ENCODE measurements at places on chromosomes 1 and 21. TPM values are rescaled to one million over a fixed set of nuclear protein-coding genes. Genes with fewer than 3 reads are reported as not detected.

Gene ROR1
- polyA plus RNA-seq, result not detected

Gene AMY1C
- not detected for polyA plus RNA-seq

Gene LCE1D
- not detected for polyA plus RNA-seq

Gene ZNF648
- polyA plus RNA-seq, result 0.13 TPM

Gene HTR6
- 0.13 TPM for polyA plus RNA-seq

Gene ANKRD13C
- 19.1 TPM for polyA plus RNA-seq

Gene ZSWIM5
- polyA plus RNA-seq, result 0.33 TPM

Gene MIS18A
- 13.8 TPM for polyA plus RNA-seq

DNA sequence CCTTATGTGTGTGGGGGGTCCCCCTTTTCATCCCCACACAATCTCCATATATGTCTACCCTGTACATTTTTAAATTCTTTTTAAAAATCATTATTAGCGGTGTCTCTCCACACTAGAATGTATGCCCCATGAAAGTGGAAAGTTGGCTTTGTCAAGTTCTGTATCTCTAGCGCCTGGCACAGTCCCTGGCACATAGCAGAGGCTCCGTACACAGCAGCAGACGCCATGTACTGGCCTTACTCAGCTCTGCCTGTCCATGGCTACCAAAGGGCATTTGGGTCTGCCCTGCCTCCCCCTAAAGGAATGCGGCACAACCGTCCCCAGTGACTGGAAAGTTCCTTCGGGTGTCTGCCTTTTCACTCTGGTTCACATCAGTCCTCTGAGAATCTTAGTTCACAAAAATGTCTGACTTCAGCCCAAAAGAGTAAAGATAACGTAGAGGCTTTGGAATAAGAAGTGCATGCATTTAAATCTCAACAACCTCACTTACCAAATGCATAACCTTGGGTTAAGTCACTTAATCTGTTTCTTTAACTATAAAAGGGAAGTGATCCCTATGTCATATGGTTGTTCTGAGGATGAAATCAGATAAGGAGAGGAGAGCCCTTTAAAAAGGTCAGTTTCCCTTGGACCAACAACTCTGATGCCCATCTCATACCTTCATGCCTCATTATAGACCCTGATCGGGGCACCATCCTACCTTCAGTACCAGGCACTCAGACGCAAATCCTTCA is 61.1 kb downstream of the CD46 start:
- H3K27ac ChIP-seq, result no peak overlapping the region
- no peak overlapping the region for H3K4me3 ChIP-seq
- no peaks in the 10 kb centered on the region for H3K27me3 ChIP-seq
- H3K4me1 ChIP-seq, result peaks cover 28% of the 10 kb centered on the region
- peaks cover 93% of the 10 kb centered on the region for H3K36me3 ChIP-seq
- no peak for DNase-seq

- no peaks in the 10 kb centered on the region for H3K27me3 ChIP-seq
- no peak overlapping the region for H3K4me3 ChIP-seq
- no peak overlapping the region for H3K27ac ChIP-seq
- H3K4me1 ChIP-seq, result no peaks in the 10 kb centered on the region
- H3K36me3 ChIP-seq, result no peaks in the 10 kb centered on the region
Measured at GRCh38 chr1:38210021-38210894, 163.7 kb upstream of the POU3F1 start.

DNA sequence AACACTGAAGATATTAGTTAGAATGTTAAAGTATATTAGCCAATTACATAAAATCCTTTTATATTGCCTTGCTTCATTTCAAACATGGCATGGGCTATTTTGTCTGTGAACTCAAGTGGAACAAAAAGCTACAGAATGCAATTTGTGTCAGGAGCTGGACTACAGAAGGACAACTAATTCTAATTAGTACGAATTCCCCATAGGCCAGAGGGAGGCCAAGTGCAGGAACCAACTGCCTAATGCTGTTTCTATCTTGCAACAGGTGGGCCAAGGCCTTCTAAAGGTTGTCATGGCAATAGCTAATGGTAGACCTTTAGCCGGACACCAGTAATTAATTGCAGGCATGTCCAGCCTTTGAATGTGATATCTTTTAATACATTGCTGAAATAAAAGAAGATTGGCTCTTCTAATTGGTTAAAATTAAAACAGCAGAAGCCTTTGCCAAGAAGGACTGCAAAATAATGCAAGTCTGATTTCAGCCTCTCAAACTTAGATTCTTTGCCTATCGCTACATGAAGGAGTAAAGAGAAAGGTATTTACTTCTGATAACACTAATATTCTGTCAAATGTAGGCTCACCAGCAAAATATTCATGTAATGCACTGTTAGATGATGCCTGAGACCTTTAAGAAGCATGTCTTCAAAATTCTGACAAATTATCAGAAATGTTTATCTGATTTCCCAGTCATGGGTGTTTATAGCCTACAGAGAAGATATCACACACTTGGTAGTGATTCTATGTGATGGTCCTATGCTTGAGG is 232.1 kb downstream of the LMO4 start:
- H3K27ac ChIP-seq, result no peak overlapping the region
- no peaks in the 10 kb centered on the region for H3K4me1 ChIP-seq
- DNase-seq, result no peak
- H3K27me3 ChIP-seq, result no peaks in the 10 kb centered on the region
- H3K36me3 ChIP-seq, result no peaks in the 10 kb centered on the region
- no peak overlapping the region for H3K4me3 ChIP-seq

DNA sequence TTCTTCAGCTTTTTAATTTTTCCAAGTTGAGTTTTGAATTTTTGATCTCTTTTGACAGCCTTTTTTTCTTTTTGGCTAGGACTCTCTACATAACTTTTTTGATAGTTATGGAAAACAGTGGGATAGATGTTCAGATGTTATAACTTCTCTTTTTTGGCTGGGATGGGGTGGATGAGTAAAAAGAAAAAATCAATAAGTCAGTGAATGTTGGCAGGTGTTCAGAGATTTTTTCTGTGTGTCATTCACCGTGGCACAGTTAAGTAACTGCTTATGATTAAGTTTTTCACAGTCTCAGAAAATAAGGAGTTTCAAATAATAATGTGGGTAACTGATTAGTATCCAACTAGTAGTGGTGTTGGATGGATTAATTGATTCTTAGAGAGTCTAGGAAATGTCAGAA is 24.0 kb downstream of the HS2ST1 start:
- H3K4me1 ChIP-seq, result peaks cover 6% of the 10 kb centered on the region
- no peaks in the 10 kb centered on the region for H3K27me3 ChIP-seq
- no peak overlapping the region for H3K27ac ChIP-seq
- H3K36me3 ChIP-seq, result no peaks in the 10 kb centered on the region
- no peak overlapping the region for H3K4me3 ChIP-seq

GRCh38 chr1:228048659-228049298 is 33.7 kb upstream of the ARF1 start:
- no peak overlapping the region for H3K4me3 ChIP-seq
- H3K4me1 ChIP-seq, result no peaks in the 10 kb centered on the region
- no peaks in the 10 kb centered on the region for H3K36me3 ChIP-seq
- no peaks in the 10 kb centered on the region for H3K27me3 ChIP-seq
- no peak overlapping the region for H3K27ac ChIP-seq
- no peak for DNase-seq

DNA sequence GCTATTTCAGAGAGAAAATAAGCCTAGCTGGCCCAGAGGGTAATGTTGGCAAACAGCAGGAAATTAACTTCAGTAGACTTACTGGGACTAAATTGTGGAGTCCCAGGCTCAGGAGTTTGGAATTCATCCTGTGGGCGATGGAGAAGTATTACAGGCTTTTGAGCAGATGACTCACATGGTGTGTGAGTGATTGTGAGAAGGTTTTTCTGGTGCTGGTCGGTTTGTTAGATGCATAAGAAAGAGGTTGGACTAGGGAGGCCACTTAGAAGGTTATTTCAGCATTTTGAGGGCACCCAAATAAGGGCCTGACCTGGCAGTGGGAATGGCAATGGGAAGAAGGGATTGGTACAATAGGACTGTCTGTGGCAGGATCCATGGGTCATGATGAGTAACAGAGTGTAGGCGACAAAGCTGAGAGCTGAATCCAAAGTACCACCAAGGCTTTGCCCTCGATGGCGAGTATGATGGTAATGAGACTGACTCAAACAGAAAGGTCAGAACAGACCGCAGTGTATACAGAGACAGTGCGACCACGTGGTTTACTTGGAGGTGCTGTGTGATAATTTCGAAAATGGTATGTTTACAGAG is 69.2 kb upstream of the KIF26B start:
- H3K36me3 ChIP-seq, result no peaks in the 10 kb centered on the region
- H3K27ac ChIP-seq, result no peak overlapping the region
- H3K27me3 ChIP-seq, result no peaks in the 10 kb centered on the region
- DNase-seq, result no peak
- no peak overlapping the region for H3K4me3 ChIP-seq

DNA sequence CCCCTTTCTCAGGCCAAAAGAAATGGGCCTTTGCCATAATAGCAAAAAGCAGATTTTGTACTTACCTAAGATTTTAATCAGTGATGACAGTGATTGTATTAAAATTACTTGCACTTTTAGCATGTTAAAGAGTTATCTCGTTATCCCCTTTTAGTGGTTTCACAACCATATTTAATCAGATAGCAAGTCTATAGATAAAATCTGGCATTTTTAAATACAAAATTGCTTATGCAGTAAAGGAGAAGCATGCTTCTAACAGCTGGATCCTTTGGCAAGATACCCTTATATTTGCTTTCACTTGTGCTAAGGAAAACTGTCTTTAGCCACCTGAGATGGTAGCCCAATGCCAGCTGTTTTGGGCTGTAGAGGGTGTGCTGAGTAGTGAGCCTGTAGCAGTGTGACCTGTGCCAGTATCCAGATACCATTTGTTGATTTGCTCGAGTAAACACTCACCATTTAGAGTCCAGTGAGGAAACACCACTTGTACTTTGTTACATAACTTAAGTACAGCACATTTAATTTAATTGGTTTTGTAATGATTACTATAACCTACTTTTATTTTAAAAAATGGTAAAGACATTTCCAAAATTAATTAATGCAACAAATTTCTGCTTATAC is 314.4 kb upstream of the ZP4 start:
- DNase-seq, result no peak
- no peaks in the 10 kb centered on the region for H3K4me1 ChIP-seq

DNA sequence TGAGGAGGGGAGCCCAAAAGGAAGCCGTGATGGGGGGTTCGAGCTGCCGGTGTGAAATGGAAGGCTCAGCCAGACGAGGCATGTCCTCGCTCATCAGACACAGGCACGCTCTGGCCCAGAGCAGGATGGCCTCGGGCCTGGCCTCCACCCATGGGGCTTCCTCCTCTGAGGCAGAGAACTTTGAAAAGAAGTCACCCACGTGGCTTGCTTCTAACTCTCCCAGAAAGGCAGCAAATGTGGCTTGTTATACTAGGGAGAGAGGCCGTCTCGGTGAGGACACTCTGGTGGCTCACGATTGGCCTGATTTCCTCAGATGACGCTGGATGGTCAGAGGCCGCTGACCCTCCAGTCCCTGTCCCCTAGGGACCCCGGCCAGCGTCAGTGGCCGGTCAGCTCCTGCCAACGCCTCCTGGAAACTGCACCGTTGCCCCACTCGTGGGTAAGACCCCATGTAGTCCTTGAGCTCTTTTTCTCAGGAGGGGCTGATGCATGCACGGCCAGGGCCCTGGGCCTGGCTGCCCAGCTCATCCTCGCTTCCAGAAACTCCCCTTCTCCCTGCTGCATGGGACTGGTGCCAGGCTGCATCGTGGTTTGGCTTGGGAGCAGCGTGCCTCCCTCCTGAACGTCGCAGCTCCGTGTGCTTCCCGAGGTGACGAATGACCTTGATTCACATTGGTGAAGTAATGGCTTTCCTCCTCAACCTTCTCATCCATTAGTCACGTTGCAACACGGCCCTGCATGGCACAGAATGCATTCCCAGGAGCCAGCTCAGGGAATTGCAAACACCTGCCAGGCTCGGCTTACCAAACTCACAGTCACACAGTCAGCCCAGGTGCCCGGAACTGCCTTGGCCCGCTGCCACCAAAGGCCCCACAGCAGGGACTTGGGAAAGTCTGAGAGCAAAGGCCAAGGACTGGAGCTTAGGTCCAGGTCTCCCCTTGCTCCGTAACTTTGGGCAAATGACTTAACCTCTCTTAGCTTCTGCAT is 58.8 kb downstream of the TOMM20 start:
- no peaks in the 10 kb centered on the region for H3K27me3 ChIP-seq
- H3K27ac ChIP-seq, result no peak overlapping the region
- no peaks in the 10 kb centered on the region for H3K36me3 ChIP-seq
- DNase-seq, result no peak

DNA sequence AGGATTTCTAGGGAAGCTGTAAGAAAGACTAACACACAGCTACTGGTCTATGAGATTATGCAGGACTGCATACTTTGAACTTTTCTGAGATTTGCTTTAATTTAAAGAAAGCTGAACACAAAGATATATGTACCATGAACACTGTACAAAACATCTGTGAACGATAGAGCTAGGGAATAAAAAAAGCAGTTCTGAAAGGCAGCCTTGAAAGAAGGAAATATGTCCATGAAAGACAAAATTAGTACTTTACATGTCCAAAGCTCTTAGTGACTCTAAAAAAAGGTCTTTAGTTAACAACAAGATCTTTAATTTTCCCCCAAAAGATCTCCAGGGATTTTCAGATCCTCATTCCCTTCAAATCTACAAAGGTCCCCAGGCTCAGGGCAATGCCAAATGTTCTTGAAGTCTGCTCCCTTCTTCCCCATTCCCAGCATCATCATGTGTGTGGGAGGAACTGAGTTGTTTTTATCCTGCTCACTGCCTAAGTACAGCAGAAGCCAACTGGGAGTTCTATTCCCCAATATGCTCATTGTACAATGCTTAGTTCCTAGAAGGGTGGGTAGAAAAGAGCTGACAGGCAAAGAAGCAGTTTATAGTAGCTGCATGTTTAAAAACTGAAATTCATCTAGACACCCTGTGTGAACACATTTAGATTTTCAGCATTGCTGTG is 60.1 kb upstream of the PTCH2 start:
- H3K4me3 ChIP-seq, result no peak overlapping the region
- no peaks in the 10 kb centered on the region for H3K36me3 ChIP-seq
- H3K27me3 ChIP-seq, result no peaks in the 10 kb centered on the region

- H3K4me1 ChIP-seq, result peaks cover 4% of the 10 kb centered on the region
- no peak overlapping the region for H3K27ac ChIP-seq
- H3K36me3 ChIP-seq, result no peaks in the 10 kb centered on the region
- H3K4me3 ChIP-seq, result no peak overlapping the region
- no peak for DNase-seq
Measured at GRCh38 chr1:168138134-168138533, 1.4 kb upstream of the GPR161 start.

Data from naive thymus-derived CD4-positive, alpha-beta T cell (primary cell).